ENCODE measurements at places on chromosomes 1 and 21.

DNA sequence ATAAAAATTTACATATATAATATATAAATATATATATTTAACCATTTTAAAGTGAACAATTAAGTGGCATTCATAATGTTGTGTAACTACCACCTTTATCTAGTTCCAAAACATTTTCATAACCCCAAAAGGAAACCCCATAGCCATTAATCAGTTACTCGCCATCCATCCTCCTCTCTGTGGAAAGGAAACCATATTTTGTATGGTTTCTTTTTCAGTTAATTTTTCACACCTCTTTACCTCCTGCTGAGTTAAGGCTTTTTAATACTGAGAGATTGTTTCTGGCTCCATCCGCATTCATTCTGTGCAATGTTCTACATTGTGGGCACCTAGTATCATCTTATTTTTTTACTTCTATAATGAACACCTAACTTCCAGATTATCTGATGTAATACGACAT is 512.1 kb downstream of the LMO4 start:
- DNase-seq = no peak

- DNase-seq = no peak
These were observed 171.9 kb downstream of the PGBD5 start for GRCh38 chr1:230254265-230254664.

DNA sequence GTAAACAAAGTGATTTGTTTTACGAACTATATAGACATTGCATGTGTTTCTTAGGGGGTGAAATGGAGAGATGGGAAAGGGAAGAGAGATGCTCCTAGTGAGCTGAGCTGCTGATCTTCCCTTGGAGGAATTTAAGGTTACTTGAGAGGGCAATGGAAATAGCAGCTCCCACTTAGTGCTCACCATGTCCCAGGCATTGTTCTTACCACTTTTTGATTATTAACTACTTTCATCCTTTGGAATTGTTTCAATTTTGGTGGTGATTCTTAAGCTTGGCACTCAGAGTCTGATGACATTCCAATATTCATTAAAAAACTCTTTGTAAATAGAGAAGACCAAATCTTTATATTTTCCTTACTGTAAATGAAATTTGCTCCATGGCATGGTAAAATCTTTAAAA is 124.9 kb downstream of the ITSN1 start:
- no peak for DNase-seq

DNA sequence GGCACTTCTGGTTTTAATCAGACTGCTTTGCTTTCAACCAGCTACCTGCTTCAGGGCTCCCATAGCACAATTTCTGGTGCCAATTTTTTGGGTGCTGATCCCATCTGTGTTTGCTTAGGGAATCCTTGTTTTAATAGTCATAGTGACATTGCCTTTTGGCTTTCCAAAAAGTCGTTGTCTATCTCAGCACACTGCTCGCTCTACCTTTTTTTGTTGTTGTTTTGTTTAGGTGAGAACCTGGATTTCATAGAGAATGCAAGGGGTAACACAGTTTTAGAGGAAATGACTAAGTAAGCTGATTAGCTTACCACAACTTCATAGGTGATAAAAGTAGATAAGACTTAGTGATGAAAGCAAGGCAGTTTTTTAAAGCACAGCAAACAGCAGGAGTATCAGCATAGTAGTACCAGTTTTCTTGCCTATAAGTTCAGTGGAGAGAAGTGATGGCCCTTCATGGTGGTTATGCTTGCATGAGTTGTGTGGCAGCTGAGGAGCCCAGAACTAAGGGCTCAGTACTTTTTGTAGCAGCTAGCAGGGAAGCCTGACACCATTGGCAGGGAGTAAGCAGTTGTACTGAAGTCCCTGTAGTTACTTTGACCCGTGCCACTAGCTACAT is 31.3 kb downstream of the NEK7 start:
- DNase-seq = no peak

- DNase-seq = no peak
These were observed 2.2 kb downstream of the SPATA6 start for GRCh38 chr1:48469616-48470480.

- no peak for DNase-seq
These were observed 4.8 kb upstream of the TMCO1 start for GRCh38 chr1:165773324-165773965.

DNA sequence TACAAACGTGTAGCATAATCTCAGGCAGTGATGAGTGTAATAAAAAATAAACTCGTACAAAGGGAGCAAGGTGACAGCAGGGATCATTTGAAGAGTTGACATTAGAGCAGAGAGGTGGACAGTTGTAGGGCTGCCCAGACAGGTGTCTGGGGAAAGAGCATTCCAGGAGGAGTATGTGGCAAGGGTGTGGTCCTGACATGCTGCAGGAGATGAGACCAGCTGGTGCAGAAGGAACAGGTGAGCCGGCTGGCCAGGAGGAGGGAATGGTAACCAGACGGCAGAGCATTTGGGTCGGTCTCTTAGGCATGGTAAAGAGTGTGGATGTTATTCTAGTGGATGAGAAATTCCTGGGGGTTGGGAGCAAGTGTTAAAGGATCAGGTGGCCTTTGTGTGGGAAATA is 306.3 kb downstream of the LMX1A start:
- no peak for DNase-seq

DNA sequence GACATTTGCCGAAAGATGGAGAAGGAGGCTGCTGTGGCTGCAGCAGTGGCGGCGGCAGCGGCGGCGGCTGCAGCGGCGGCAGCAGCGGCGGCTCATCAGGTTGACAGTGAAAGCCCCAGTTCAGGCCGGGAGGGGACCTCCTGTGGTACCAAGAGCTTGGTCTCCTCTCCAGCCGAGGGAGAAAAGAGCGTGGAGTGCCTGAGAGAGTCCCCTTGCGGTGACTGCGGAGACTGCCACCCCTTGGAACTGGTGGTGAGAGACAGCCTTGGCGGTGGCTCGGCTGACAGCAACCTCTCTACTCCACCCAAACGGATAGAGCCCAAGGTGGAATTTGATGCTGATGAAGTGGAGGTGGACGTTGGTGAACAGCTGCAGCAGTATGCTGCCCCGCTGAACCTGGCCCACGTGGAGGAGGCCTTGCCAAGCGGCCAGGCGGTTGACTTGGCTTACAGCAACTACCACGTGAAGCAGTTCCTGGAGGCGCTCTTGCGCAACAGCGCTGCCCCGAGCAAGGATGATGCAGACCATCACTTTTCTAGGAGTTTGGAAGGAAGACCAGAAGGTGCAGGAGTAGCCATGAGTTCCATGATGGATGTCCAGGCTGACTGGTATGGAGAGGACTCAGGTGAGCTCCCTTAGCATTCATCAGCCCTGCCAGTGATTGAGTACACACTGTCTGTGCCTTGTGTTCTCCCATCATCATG is 6.3 kb downstream of the ZBTB8B start:
- DNase-seq = no peak

- DNase-seq = no peak
These were observed 1.2 kb downstream of the CAMK2N1 start for GRCh38 chr1:20484519-20485462.

DNA sequence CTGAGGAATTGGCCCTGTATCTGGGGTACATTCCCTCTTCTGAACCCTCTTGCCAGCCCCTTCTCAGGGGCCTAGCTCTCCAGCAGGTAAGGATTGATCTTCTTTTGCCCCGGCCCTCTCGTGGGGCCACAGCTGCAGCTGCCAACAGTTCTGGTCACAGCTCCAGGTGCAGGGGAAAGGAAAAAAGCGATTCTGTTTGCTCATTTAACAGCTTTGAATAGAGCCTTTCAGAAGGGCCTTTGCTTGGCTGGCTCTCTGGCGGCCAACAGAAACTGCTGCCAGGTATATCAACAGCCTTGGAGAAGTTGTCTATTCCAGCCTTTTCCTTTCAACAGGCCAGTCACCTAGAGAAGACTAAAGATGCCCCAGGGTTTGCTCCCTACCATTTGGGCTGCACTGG is 16.1 kb upstream of the FMOD start:
- no peak for DNase-seq

DNA sequence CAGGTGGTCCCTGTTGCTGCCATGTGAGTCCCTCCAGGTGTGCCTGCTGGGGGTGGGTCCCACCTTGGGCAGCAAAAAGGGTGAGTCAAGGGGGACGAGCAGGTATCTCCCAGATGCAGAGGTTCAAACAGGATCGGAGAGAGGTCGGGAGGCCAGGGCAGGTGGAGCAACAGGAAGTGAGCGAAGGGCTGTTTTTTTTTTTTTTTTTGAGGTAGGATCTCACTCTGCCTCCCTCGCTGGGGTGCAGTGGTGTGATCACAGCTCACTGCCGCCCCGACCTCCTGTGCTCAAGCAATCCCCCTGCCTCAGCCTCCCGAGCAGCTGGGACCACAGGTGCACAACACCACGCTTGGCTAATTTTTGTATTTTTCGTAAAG is 39.4 kb downstream of the SLC2A7 start:
- DNase-seq = no peak

DNA sequence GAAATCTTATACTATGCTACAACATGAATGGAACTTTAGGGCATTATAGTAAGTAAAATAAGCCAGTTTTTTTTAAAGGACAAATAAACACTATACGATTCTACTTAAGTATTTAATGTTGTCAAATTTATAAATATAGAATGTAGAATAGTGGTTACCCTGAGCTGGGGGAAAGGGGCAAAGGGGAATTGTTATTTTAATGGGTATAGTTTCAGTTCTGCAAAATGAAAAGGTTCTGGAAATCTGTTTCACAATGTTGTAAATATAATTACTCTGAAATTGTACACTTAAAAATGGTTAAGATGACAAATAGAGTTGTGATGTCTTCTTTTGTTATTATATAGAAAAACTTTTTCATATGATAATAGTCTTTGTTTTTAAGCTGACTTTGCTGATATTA is 366.3 kb downstream of the MRPL39 start:
- no peak for DNase-seq

DNA sequence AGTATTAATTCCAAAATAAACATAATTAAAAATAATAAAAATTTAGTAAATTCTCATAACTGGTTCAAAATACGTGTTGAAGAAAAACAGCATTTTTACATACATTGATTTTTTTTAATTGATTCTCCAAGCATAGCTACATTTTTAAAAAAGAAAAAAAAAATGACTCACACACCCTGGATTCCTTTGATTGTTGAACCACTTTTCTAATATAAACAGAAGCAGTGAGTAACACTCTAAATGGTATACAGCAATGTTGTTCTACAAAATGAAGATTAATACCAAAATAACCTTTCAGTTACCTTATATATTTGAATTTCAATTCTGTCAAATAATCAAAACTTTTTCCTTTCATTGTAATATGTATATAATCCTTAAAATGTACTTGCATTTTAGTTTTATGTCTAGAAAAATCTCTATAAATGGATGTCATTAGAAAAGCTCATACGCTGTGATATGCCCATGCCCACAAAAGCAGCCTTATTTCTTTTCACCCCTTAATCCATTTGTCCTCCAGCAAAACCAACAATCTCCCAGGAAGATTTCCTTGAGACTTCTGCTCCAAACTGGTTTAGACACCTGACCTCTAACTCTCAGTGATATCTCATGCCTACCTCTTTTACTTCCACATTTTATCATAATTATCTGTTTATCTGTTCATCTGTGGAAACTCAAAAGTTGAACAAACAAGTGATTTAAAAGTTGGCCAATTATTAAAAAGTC is 246.4 kb upstream of the NR5A2 start:
- DNase-seq = no peak

GRCh38 chr1:233015965-233016364 is 65.6 kb downstream of the NTPCR start:
- DNase-seq = no peak

GRCh38 chr21:42289926-42290325 is 25.3 kb downstream of the TFF3 start:
- no peak for DNase-seq

DNA sequence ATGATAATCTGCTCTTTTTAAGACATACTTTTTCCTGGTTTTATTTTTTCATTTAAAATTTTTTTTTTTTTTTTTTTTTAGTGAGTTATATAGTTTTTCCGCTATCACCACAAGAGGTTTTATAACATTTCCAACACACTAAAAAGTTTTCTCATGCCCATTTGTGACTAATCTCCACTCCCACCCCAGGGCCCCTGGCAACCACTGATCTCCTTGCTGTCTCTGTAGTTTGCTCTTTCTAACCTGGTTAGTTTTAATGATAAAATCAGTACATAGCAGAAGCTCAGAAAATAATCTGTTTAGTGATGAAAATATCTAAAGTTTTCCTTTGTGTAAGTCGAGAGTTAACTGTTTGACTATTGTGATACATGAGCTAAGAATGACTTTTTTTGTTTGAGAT is 41.8 kb downstream of the IARS2 start:
- DNase-seq = no peak

DNA sequence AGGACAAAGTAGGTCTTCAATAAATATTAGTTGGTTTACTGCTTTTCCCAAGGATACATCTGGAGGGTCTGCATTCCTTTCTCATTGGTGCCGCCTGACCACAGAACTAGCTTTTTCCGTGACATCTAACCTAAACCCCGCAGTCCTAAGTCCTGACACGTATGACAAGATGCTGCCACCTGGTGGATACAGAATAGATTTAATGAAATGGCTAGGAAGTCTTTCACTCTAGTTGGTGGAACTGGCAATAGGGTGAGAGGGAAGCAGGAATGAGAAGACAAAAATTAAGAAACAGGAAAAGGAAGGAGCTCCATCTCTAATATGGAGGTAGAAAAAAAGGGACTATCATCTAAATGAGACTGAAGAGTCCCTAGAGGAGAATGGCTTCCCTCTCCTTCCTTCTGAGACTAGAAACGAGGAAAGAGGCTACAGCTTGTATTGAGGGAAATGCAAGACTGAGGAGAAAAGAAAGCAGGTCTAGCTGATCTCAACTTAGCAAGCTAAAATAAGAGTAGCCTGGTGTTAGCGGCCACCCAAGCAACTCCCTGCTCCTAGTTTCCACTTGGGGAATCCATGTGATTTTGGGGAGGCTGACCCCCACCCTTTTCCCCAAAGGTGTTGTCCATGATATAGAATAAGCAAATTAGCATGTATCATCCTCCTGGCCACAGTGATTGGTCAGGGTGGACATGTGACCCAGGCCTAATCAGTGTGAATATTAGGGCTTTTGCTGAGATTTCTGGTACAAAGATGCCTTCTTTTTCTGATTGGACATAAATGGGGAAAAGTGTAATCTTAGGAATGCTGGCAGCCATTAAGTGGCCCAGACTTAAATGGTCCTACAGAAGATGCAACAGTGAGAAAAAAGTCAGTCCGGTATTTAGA is 5.9 kb downstream of the RFX5 start:
- peak; percentile 27 for DNase-seq

- no peak for DNase-seq
These were observed 77.8 kb downstream of the DRAM2 start for GRCh38 chr1:111062081-111062480.

DNA sequence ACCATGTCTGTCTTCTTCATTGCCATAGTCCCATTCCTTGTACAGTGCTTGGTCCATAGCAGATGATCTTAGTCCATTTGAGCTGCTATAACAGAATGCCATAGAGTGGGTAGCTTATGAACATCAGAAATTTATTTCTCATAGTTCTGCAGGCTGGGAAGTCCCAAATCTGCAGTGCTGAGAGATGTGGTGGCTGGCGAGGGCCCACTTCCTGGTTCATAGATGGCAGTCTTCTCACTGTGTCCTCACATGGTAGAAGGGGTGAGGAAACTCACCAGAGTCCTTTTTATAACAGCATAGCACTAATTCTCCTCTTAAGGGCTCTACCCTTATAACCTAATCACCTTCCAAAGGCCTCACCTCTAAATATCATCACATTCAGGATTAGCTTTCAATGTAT is 23.1 kb upstream of the RAP1A start:
- DNase-seq = peak; percentile 41
